Esophagus squamous epithelium (tissue), 5 donors: ENCODE measurements at places on chromosomes 2 and 18.

- DNase-seq = no peak
- H3K4me3 ChIP-seq = no peak overlapping the region
- H3K4me1 ChIP-seq = no peaks in the 10 kb centered on the region
- H3K27me3 ChIP-seq = no peaks in the 10 kb centered on the region
Measured at GRCh38 chr2:105287692-105288091, 41.8 kb downstream of the TGFBRAP1 start.

DNA sequence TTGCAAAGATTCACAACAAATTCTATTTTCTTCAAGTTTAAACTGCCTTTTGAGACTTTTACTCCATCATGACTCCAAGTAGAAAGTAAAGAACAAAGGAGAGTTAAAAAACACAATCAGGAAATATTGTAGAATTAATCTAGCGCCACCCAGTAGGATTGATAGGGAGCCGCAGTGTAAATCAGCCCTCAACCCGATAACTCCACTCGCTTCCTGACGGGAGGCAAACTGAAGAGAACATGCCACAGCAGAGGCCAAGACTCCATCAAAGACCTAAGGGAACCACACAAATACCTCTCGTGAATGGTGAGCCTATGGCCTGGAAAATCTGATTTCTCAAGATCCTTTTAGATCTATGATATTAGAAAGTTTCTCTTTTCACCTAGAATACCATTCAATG is 319.0 kb downstream of the STK39 start:
- no peak overlapping the region for H3K4me3 ChIP-seq
- no peaks in the 10 kb centered on the region for H3K36me3 ChIP-seq
- no peaks in the 10 kb centered on the region for H3K27me3 ChIP-seq
- no peak for DNase-seq
- H3K4me1 ChIP-seq = no peaks in the 10 kb centered on the region

DNA sequence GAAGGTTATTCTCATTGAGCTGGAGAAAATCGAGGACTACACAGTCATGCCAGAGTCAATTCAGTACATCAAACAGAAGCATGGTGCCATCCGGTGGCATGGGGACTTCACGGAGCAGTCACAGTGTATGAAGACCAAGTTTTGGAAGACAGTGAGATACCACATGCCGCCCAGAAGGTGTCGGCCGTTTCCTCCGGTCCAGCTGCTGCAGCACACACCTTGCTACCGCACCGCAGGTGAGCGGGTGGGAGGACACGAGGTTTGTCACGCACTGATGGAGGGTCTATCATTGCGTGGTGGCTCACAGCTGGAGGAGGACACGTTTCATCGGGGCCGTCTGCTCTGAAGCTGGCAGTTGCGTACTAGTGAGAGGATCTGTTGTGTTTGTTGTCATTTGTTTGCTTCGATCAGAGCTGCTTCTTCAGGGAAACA is 48.2 kb downstream of the IL1RL2 start:
- no peak for DNase-seq
- no peak overlapping the region for H3K4me3 ChIP-seq
- H3K27me3 ChIP-seq = no peaks in the 10 kb centered on the region
- H3K4me1 ChIP-seq = no peaks in the 10 kb centered on the region
- no peak overlapping the region for H3K27ac ChIP-seq

GRCh38 chr2:16623031-16623430 is 42.6 kb downstream of the CYRIA start:
- H3K27ac ChIP-seq = peak overlapping the region; percentile 56
- DNase-seq = no peak
- no peaks in the 10 kb centered on the region for H3K36me3 ChIP-seq
- peaks cover 79% of the 10 kb centered on the region for H3K4me1 ChIP-seq
- H3K4me3 ChIP-seq = no peak overlapping the region

- peak overlapping the region; percentile 77 for H3K27ac ChIP-seq
- H3K4me3 ChIP-seq = no peak overlapping the region
- no peak for DNase-seq
Measured at GRCh38 chr18:13566941-13567746, 159.2 kb downstream of the FAM210A start.
